Breast epithelium (tissue), 4 donors: ENCODE measurements at places on chromosomes 13 and 19.

- no peak for DNase-seq
Observed at GRCh38 chr19:55212447-55212846, 3.1 kb upstream of the PTPRH start.

- DNase-seq = no peak
Observed at GRCh38 chr13:41547251-41548000, 90.1 kb downstream of the RGCC start.

DNA sequence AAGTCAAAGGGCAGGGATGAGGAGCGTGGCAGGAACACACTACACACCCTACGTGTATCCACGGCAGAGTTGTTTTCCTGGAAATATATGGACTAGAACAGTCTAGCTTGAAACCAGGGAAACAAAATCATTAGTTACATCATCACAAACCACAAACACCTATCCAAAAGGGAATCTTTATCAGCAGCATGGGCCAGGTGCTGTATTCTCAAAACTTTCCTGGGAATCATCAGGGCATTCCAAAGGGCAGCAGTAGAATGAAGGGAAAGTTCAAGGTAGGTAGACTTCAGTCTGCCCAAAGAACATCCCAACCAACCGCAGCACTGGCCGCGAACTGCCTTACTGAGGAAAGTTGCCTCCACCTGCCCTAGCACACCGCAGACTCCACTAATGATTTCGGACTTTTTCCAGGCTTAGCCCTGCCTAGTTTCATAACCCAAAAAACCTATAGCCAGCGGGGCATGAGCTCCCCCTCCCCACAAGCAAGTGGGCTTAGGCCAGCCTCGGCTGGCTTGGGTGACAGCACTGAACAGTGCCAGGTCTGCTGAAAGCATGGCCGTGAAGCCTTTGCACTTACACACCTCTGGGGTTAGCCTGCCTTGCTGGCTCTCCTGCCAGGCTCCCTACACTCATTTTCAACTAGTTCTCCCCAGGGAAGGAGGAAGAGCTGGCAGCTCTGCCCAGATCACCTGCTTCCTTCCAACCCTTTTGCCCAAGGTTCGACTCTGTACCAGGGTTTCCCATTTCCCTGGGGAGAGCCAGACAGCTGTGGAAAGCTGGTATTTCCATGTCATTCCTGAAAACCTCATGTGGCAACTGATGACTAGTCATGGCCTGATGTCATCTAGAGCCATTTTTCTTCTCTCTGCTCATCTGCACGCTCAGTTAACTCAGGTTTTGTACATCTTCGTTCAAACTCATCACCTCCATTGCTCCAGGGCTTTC is 77.3 kb upstream of the UBAC2 start:
- DNase-seq = no peak

DNA sequence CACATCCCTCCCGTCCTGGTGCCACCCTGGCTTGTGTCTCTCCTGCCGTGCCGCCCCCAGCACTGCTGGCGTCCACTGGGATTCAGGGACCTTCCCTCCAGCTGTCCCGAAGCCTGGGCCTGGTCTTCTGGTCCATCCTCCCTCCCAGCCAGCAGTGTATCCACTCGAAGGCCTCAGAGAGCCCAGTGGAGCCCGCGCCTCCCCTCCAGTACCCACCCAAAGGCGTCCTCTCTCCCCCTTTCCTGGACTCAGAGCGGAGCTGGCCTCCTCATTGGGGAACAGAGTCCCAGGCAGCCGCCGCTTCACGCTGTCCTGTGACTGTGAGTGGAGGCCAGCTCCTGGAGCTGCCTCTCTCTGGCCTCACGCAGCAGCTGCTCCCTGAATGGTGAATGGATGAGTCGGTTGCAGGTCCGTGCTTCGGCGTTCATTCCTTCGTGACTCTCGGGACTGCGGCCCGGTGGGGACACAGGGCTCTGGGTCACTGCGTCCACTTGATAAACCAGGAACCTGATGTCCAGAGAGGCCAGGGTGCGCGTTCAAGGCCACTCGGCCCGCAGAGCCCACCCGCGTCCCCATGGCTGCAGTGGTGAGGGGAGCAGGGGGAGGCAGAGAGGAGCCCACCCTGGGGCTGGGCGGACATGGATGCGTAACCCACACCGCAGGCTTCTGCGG is 12.1 kb downstream of the ONECUT3 start:
- no peak for DNase-seq

- DNase-seq = no peak
Observed at GRCh38 chr13:28077231-28077630, 23.1 kb downstream of the FLT3 start.

- no peak for DNase-seq
Observed at GRCh38 chr19:18660939-18661670, 22.4 kb upstream of the CRTC1 start.

DNA sequence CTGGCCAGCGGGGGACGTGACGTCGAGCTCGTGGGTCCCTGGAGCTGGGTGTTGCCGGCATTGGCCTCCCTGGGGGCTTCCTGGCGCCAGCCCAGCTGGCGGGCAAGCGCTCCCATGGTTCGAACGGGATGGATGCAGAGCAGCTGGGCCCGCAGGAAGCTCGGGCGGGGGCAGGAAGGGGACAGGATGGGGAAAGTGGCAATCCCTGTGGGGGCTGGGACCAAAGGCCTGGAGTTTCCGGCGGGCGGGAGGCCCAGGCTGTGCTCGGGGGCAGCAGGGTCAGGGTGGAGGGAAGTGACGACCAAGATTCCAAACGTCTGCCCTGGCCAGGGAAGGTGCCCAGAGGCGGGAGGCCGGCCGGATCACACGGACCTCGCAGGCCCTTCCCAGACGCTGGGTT is 19.3 kb downstream of the PALM start:
- no peak for DNase-seq

DNA sequence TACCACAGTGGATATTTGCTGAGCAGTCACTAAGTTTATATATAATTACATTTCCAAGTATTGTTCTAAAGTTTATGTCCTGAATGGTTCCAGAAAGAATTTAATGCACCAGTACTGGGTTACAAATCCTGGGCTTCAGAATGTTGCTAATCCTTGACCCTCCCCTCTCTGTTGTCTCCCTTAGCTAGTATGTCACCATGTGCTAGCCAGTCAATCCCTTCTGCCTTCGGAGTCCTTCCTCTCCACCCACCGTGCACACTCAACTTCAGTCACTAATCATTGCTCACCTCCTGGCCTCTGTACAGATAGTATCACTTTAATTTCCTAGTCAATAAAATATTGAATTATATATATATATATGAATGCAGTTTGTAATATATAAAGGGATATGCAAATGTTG is 7.5 kb downstream of the FAM124A start:
- no peak for DNase-seq

DNA sequence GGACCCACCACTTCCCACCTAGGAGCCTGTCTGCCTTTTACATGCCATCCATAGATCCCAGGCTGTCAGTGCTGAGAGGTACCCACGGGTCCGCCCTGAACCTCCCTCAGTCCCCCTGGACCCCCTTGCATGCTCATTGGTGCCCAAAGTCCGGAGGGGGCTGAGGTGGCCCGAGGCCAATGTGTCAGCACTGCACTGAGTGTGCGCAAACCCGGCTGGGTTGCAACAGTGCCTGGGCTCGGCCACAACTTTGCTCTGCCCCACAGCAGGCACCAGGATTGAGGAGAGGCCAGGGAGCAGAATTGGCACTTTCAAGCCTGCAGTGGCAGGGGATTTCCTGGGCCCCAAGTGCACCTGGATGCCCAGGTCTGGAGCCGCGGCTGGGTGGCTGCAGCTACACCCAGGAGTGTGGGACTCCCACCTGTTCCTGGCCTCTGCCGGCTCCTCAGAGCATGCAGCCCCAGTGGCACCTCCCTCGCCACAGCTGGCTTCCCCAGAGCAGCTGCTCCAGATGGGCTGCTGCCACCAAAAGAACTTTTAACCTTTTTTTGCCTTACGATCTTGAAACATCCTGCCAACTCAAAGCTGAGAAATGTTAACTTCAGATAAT is 837.0 kb downstream of the SLITRK6 start:
- DNase-seq = no peak

- no peak for DNase-seq
Observed at GRCh38 chr13:74084375-74084935, 49.7 kb downstream of the KLF12 start.

GRCh38 chr13:108728370-108728769 is 99.0 kb downstream of the MYO16 start:
- no peak for DNase-seq

- no peak for DNase-seq
Observed at GRCh38 chr13:100209857-100210825, 121.2 kb downstream of the PCCA start.

- no peak for DNase-seq
Observed at GRCh38 chr19:2184422-2184975, 20.8 kb downstream of the DOT1L start.

GRCh38 chr19:32858155-32858554 is 11.4 kb downstream of the SLC7A9 start:
- DNase-seq = no peak

DNA sequence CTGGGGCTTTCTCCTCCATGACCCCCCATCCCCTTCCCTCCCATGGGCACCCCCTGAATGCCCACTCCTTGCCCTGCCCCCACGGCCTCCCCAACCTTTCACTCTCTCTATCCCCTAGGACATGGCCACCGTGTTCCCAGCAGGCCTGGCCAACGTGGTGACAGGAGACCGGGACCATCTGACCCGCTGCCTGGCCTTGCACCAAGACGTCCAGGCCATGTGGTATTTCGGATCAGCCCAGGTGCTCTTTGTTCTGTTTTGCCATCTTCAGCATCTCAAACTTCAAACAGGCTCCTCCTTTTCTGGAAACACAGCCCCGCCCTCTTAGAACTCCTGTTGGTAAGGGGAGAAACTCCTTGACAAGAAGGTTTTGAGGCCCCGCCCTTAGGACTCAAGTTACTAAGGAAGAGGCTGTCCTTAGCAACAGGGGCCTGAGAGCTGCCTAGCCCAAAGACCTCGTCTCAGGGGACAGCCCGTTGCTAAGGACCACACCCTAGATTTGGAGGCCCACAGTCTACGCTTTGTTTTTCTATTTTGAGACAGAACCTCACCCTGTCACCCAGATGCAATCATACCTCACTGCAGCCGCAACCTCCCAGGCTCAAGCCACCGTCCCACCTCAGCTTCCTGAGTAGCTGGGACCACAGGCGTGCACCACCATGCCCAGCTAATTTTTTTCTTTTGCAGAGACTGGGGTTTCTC is 5.1 kb upstream of the FLT3LG start:
- DNase-seq = peak; percentile 69

DNA sequence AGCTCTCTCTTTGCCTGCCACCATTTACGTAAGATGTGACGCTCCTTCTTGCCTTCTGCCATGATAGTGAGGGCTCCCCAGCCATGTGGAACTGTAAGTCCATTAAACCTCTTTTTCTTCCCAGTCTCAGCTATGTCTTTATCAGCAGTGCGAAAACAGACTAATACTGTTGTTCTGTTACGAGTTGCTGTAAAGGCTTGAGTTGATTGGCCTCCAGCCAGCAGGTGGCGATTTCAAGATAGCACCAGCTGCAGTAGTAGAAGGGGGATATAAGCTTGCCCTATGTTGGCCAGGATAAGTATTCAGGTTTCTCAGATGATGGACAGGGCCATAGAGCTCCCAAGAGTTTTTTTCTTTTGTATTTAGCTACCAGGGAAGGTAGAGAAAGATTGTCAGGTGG is 385.5 kb downstream of the MZT1 start:
- DNase-seq = no peak

- no peak for DNase-seq
Observed at GRCh38 chr19:4425537-4425936, 23.1 kb downstream of the CHAF1A start.
